Neural cell (in vitro differentiated cells): ENCODE measurements at places on chromosomes 3 and 15. TPM values are rescaled to one million over a fixed set of nuclear protein-coding genes. Genes with fewer than 3 reads are reported as not detected.

The ROPN1 gene
- polyA plus RNA-seq: not detected in 2 replicates

The EIF5A2 gene
- 0.36 and 0.94 TPM in 2 replicates for polyA plus RNA-seq

The FBXW12 gene
- not detected in 2 replicates for polyA plus RNA-seq

The CDHR4 gene
- polyA plus RNA-seq: not detected in 2 replicates

The CYP19A1 gene
- not detected in 2 replicates for polyA plus RNA-seq

The SEMA7A gene
- 28.8 and 31.7 TPM in 2 replicates for polyA plus RNA-seq
